Endodermal cell (in vitro differentiated cells): ENCODE measurements at places on chromosomes 3 and 15. TPM values are rescaled to one million over a fixed set of nuclear protein-coding genes. Genes with fewer than 3 reads are reported as not detected.

- H3K4me1 ChIP-seq, result no peaks in the 10 kb centered on the region
- H3K36me3 ChIP-seq, result no peaks in the 10 kb centered on the region
- H3K27me3 ChIP-seq, result no peaks in the 10 kb centered on the region
- H3K4me3 ChIP-seq, result no peak overlapping the region
- DNase-seq, result no peak
Measured at GRCh38 chr15:89143503-89144162, 55.4 kb downstream of the ABHD2 start.

DNA sequence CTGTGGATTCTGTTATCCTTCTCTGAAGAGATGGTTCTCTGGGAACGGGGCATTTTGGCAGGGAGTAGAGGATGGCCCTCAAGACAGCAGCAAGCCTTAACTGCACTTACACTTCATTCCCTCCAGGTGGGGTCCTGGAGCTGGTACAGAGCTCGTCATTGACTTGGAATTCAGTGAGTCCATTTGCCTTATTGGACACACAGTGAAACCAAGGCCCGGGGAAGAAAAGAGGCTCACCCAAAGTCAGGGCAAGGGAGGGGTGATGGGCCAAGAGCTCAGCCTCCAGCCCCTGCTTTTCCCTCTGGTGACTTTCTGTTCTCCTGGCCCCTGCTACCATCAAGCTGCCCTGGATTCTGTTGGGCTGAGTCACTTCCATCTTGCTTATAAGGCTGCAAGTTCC lies 125.6 kb downstream of the ETFA start:
- DNase-seq, result peak; percentile 86
- no peaks in the 10 kb centered on the region for H3K36me3 ChIP-seq
- H3K4me3 ChIP-seq, result no peak overlapping the region
- H3K4me1 ChIP-seq, result peaks cover 4% of the 10 kb centered on the region
- H3K27me3 ChIP-seq, result peaks cover 23% of the 10 kb centered on the region

DNA sequence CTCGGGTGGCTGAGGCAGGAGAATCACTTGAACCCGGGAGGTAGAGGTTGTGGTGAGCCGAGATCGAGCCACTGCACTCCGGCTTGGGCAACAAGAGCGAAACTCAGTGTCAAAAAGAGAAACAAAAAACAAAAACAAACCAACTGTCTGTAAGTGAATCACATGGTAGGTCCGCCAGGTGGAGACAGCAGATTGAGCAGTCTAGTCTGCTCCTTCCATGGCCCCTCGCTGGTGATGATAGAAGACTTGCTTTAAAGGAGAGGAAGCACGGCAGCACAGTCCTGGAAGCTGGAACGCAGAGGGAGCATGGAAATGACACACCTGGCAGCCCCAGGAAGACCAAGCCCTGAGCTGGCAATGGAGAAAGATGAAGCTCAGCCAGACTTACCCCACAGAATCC lies 31.4 kb upstream of the MGLL start:
- H3K4me1 ChIP-seq, result no peaks in the 10 kb centered on the region
- no peak overlapping the region for H3K4me3 ChIP-seq
- H3K27ac ChIP-seq, result no peak overlapping the region

ACP3 gene
- total RNA-seq, result 15.3 and 17.0 TPM in 2 replicates

SERINC4 gene
- 0.14 to 0.15 TPM in 2 of 3 replicates, not detected in the other for total RNA-seq
